ENCODE measurements at places on chromosomes 6 and 20. TPM values are rescaled to one million over a fixed set of nuclear protein-coding genes. Genes with fewer than 3 reads are reported as not detected.

DNA sequence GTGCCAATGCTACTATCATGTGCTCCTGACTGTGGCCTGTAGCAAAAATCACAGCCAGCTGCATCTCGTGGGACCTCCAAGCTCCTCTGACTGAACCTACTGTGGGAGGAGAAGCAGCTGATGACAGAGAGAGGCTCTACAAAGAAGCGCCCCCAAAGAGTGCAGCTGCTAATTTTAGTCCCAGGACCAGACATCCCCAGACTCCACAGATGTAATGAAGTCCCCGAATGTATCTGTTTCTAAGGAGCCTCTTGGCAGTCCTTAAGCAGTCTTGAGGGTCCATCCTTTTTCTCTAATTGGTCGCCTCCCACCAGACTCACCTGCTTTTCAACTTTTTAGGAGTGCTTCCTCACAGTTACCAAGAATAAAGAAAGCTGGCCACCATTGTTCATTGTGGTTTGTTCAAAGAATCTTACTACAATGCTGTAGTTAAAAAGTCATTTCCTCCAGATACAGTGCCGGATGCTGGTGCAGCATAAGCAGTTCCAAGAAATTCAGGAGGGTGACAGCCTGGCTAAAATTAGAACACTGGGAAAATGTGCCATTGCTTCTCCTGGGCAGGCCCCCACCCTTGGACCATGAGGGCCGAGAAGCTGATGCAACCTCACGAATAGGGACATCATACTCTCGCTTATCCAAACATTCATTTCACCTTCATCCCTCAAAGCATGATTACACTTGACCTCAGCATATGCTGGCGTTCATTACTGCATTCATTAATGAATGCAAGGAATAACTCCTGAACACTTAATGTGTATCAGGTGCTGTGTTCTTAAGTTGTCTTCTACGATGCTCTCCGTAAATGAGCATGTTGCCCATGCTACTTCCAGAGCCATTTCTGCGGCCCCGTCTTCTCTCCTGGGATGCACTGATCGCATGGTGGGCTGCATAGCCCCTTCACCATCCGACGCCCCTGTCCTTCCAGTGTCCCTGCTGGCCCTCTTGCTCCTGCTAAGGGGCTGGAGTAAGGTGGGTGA, 66.4 kb downstream of the LY86 start:
- peak overlapping the region; percentile 95 for H3K27ac ChIP-seq
- peaks cover 44% of the 10 kb centered on the region for H3K36me3 ChIP-seq
- peak; percentile 74 for DNase-seq
- peak overlapping the region; percentile 25 for H3K4me3 ChIP-seq

DNA sequence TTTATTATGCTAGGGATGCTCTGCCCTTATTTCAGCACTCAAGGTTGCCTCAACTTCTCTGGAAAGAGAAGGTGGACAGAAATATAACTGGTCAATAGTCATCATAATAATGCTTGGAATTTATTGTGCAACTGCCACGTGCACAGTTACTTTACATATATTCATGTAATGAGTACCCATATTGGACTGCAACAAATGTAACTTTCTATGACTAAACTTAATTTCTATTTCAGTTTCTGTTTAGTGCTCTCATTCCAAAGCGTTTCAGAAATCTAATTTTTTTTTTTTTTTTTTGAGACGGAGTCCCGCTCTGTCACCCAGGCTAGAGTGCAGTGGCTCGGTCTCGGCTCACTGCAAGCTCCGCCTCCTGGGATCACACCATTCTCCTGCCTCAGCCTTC, 28.3 kb upstream of the CD83 start:
- H3K36me3 ChIP-seq: no peaks in the 10 kb centered on the region
- H3K27ac ChIP-seq: no peak overlapping the region
- H3K4me1 ChIP-seq: peaks cover 10% of the 10 kb centered on the region
- no peak overlapping the region for H3K4me3 ChIP-seq
- peaks cover 9% of the 10 kb centered on the region for H3K27me3 ChIP-seq

- no peak for DNase-seq
- no peaks in the 10 kb centered on the region for H3K27me3 ChIP-seq
- H3K36me3 ChIP-seq: peaks cover 27% of the 10 kb centered on the region
- peaks cover 33% of the 10 kb centered on the region for H3K4me1 ChIP-seq
- H3K4me3 ChIP-seq: no peak overlapping the region
Observed at GRCh38 chr20:62655282-62656196, 13.2 kb downstream of the SLCO4A1 start.

DNA sequence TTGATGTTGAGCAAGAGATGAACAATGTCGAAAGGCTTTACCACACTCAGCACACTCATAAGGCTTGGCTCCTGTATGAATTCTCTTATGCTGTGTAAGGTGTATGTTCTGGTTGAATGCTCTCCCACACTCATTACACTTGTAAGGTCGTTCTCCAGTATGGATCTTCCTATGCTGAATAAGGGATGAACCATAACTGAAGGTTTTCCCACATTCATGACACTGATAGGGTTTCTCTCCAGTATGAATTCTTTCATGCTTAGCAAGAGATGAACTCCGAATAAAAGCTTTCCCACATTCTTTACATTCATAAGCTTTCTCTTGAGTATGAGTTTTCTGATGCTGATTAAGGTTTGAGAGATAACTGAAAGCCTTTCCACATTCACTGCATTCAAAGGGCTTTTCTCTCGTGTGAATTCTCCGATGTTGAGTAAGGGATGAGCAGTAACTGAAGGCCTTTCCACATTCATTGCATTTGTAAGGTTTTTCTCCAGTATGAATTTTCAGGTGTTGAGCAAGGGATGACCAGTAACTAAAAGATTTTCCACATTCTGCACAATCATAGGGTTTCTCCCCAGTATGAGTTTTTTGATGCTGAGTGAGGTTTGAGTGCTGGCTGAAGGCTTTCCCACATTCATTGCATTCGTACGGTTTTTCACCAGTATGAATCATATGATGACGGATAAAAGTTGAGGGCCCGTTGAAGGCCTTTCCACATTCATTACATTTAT, 21.1 kb downstream of the ZNF184 start:
- peaks cover 89% of the 10 kb centered on the region for H3K36me3 ChIP-seq
- no peak overlapping the region for H3K27ac ChIP-seq
- H3K4me3 ChIP-seq: no peak overlapping the region
- DNase-seq: no peak
- H3K4me1 ChIP-seq: no peaks in the 10 kb centered on the region

GRCh38 chr20:51400051-51400926, 142.2 kb downstream of the NFATC2 start:
- peak; percentile 83 for DNase-seq
- H3K36me3 ChIP-seq: peaks cover 75% of the 10 kb centered on the region
- peak overlapping the region; percentile 66 for H3K4me3 ChIP-seq
- no peaks in the 10 kb centered on the region for H3K27me3 ChIP-seq

- H3K27ac ChIP-seq: no peak overlapping the region
- peaks cover 4% of the 10 kb centered on the region for H3K27me3 ChIP-seq
Observed at GRCh38 chr6:11404081-11404480, 133.5 kb upstream of the TMEM170B start.

DNA sequence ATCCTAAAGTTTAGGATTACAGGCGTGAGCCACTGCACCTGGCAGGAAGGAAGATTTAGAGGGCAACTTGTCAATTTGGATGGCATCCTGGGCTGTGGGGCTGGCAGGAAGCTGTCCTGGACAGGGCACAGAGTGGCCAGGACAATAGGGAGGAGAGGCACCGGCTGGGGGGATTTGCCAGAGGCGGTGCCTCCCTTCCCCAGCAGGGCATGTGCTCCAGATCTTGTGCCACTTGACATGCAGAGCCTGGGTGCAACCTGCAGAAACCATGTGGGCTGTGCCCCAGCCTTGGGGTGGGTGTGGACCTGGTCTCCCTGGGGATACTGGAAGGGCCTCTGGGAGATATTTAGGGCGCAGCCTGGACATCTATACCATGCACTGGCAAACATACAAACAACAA, 58.6 kb upstream of the EEF1A1 start:
- peaks cover 25% of the 10 kb centered on the region for H3K4me1 ChIP-seq
- DNase-seq: no peak
- peaks cover 5% of the 10 kb centered on the region for H3K36me3 ChIP-seq

GRCh38 chr6:30885999-30886896, 1.9 kb downstream of the DDR1 start:
- H3K27me3 ChIP-seq: peaks cover 34% of the 10 kb centered on the region
- H3K4me1 ChIP-seq: peaks cover 14% of the 10 kb centered on the region
- H3K4me3 ChIP-seq: peak overlapping the region; percentile 66
- H3K27ac ChIP-seq: no peak overlapping the region

- H3K27me3 ChIP-seq: no peaks in the 10 kb centered on the region
- H3K4me3 ChIP-seq: no peak overlapping the region
- no peak overlapping the region for H3K27ac ChIP-seq
- no peak for DNase-seq
- no peaks in the 10 kb centered on the region for H3K4me1 ChIP-seq
Observed at GRCh38 chr6:162345051-162345511, 382.5 kb downstream of the PRKN start.

DNA sequence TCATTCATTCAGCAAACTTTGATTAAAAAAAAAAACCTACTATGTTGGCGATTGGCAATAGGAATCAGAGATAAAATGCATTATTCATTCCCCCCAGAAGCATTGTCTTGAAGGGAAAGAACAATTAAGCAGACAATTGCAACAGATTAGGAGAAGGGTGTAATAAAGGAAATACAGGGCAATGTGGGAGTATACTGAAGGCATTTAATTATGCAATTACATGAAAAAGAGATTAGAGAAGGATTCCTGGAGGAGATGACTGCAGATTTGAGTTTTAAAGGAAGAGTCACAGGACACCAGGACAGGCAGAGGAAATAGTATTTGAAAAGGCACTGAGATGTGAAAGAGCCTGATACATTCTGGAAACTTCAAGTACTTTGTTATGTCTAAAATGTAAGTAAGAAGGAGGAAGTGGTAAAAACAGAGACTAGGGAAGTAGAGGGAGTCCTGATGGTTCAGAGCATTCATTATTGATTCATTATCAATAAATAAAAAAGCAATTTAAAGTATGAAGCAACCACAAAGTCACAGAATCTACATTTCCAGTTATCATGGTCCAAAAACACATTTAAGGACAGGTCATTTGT, 43.7 kb downstream of the THEMIS start:
- no peak overlapping the region for H3K4me3 ChIP-seq
- H3K4me1 ChIP-seq: peaks cover 35% of the 10 kb centered on the region
- peaks cover 41% of the 10 kb centered on the region for H3K36me3 ChIP-seq
- H3K27ac ChIP-seq: peak overlapping the region; percentile 39
- no peaks in the 10 kb centered on the region for H3K27me3 ChIP-seq

- H3K27me3 ChIP-seq: peaks cover 3% of the 10 kb centered on the region
- no peak overlapping the region for H3K27ac ChIP-seq
Observed at GRCh38 chr6:53979468-53980067, 131.7 kb upstream of the MLIP start.

DNA sequence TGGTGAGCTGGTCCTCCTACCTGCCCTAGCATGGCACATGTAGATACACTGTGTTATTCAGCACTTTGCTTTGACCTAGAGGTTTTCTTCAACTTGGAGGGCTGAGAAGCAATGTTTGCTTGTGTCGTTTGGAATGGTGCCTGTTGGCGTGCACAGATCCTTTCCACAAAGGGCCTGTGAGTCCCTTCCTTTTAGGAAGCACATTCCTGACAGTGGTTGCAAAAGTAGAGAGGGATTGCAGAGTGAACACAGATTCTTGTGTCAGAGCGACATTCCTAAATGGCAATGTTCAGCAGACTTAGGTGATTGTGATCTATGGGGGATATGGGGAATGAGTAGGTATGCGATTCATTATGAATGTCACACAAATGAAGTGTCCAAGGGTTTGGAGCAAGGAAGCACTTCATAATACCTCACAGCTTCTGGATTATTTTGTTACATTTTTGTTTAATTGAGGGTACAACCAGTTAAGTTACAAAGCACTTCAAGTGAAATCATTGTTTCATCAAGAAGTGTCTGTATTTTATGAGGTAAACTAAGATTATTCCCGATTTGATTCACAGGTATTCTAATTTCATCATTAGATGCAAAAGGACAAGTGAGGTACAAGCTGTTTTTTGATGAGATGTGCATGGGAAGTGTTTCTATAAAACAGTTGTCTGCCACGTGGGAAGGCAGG, 713 bp upstream of the RNF144B start:
- peaks cover 15% of the 10 kb centered on the region for H3K27me3 ChIP-seq
- peak overlapping the region; percentile 88 for H3K4me3 ChIP-seq
- no peak for DNase-seq
- H3K27ac ChIP-seq: no peak overlapping the region
- H3K4me1 ChIP-seq: peaks cover 21% of the 10 kb centered on the region

DNA sequence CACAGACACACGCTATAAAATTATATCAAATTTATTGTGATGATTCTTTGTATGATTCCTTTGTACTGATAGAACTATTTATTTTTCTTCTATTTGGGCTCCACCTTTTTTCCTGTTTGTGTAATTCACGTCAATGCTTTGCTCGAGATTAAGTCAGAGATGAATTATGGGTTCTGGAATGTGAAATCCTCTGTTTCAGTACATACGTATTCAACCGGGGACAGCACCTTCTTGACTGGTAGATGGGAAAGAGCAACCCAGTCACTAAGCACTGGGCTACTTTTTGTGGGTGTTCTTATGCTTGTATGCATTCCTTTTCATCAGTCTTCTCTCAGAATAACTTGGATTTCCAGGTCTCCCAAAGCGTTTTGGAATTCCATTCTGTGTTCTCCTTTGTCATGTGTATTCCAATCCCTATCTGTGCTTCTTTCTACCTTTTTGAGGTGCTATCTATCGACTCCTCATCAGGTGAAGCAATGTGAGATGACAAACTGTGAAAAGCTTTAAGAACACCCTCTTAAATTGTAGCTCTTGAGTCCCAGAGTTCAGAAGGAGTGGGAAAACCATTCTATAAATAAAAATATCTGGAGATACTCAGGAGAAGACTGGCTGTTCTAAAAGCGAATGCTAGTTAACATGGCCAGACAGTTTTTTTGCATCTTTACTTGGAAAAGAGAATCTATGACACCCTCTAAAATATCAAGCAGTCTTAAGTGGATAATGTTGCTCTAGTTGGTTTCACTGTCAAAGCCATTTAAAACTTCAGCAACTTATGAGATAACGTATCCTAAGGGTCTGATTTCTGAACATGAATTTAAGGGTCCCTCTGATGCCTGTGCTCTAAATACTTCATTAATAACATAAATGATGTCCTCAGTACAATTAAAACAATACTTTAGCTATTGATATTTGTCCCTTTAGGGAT, 197.7 kb upstream of the PREP start:
- no peak for DNase-seq
- H3K27me3 ChIP-seq: no peaks in the 10 kb centered on the region
- H3K36me3 ChIP-seq: peaks cover 12% of the 10 kb centered on the region
- H3K4me1 ChIP-seq: peaks cover 41% of the 10 kb centered on the region
- no peak overlapping the region for H3K4me3 ChIP-seq

- DNase-seq: no peak
- no peaks in the 10 kb centered on the region for H3K36me3 ChIP-seq
- peaks cover 7% of the 10 kb centered on the region for H3K4me1 ChIP-seq
- peaks cover 55% of the 10 kb centered on the region for H3K27me3 ChIP-seq
- H3K4me3 ChIP-seq: no peak overlapping the region
Observed at GRCh38 chr6:28802417-28803336, 121.1 kb downstream of the TRIM27 start.

GGT7 gene
- total RNA-seq: 5.7 TPM

SCUBE3 gene
- not detected for total RNA-seq

C20orf141 gene
- not detected for total RNA-seq

SIRPB1 gene
- total RNA-seq: 5.1 TPM

RIN2 gene
- not detected for total RNA-seq

ZNFX1 gene
- total RNA-seq: 89.5 TPM

HMGCLL1 gene
- not detected for total RNA-seq

ENPP4 gene
- total RNA-seq: 9.4 TPM

NUS1 gene
- total RNA-seq: 25.3 TPM

SMOC2 gene
- total RNA-seq: not detected

ZBTB12 gene
- 1.1 TPM for total RNA-seq

Measured in activated CD4-positive, alpha-beta memory T cell treated with anti-CD3 and anti-CD28 coated beads, Interleukin-2, amount 10 ng/mL, durations not matched to agents 7 days and 5 days (primary cell).